ENCODE measurements at places on chromosomes 4 and X.

- peak; percentile 35 for DNase-seq
These were observed 3.6 kb downstream of the ATP2B3 start for GRCh38 chrX:153521034-153521433.

GRCh38 chr4:155982736-155983385 lies 29.2 kb upstream of the CTSO start:
- no peak for DNase-seq

DNA sequence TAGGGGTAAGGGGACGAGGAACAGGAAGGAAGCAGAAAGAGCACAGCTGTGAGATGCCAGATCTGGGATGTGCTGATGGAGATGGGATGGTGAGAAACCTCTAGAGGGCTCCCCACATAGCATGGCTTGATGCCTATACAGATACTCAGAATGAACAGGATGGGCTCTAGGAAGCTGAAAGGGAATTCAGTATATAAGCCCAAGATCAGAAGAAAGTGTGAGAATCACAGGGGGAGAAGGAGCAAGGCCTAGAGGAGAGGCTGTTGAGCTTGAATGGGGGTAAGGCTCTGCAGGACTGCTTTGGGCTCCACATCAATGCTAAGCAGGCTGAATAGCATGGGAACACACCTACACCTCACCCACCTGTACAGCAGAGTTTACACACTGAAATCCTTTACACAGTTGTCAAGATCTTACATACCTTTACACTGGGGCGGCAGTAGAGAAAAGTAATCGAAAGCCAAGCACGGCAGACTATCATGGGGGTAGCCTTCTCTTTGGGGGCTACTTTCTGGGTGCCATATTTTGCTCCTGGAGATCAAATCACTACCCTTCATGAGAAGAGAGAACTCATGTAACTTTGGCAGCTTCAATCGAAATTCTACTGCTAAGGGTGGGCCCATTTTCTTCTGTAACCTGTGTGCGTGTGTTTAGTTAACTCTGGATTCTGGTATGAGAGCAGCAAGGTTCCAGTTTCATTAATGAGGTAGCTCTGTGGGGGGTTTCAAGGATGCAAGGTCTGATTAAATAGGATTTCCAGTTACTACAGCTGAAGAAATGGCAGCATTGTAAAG lies 30.6 kb downstream of the HOPX start:
- no peak for DNase-seq

DNA sequence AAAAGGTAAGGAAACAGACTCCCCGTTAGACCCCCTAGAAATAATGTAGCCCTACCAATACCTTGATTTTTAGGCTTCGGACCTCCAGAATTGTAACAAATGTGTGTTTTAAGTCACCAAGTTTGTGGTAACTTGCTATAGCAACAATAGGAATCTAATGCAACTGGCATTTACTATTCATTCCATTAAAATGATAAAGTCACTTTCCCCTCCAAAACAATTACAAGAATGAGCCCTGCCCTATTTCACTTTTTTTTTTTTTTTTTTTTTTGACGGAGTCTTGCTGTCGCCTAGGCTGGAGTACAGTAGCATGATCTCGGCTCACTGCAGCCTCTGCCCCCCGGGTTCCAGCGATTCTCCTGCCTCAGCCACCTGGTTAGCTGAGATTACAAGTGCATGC lies 3.5 kb upstream of the DDX60L start:
- DNase-seq, result no peak

DNA sequence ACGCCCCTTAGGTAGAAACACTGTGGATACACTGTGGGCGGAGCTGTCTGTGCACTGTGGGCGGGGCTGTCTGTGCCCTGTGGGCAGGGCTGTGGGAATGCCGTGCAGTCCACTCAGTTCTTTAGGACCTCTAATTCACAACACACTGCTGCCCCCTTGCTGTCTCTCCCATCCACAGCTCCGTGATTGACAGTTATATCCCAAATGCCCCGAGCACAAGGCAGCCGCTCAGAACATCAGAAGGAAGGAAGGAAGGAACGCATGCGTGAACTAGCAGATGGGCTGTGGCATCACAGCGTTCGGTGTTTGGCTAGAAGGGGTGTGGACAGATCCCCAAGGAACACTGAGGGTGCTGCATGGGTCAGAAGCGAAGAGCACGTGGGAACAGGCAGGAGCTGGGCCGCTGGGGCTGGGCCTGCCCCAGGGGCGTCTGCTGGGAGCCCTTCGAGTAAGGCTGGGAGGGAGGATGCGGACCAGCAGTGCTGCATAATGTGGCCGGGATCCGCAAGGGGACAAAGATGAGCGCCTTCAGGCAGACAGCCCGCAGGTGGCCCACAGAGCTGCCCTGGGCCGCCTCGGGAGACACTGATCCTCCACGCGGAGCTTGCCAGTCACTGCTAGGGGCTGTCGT lies 29.8 kb downstream of the ACOX3 start:
- DNase-seq, result peak; percentile 37

DNA sequence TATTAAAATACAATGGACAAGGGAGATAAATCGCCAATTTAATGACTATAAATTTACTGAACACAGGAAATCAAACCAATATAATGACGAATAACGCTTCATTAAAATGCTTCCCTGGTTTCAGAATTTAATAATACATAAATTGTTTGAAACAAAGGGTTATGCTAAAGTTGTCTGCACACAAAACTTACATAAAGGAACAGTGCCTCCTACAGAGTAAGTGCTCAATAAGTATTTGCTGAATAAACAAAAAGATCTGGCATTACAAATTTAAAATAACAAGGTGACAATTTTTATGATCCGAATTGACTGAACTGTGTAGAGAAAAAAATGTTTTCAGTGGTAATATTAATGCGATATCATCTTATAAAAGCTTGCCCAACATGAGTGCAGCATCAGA lies 69.6 kb downstream of the NOCT start:
- DNase-seq, result no peak

GRCh38 chr4:158904815-158905214 lies 136.0 kb downstream of the FNIP2 start:
- DNase-seq, result no peak

DNA sequence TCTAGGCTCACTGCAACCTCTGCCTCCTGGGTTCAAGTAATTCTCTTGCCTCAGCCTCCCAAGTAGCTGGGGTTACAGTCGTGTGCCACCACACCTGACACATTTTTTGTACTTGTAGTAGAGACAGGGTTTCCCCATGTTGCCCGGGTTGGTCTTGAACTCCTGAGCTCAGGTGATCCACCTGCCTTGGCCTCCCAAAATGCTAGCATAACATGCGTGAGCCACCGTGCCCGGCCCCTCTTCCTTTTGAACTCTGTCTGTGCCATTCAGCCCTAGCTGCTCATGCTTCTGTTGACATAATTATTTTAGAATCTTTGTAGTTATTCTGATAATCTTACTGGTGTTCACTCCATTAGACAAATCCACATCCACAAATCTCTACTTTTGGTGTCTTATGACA lies 1231.3 kb upstream of the ADGRL3 start:
- DNase-seq, result no peak

DNA sequence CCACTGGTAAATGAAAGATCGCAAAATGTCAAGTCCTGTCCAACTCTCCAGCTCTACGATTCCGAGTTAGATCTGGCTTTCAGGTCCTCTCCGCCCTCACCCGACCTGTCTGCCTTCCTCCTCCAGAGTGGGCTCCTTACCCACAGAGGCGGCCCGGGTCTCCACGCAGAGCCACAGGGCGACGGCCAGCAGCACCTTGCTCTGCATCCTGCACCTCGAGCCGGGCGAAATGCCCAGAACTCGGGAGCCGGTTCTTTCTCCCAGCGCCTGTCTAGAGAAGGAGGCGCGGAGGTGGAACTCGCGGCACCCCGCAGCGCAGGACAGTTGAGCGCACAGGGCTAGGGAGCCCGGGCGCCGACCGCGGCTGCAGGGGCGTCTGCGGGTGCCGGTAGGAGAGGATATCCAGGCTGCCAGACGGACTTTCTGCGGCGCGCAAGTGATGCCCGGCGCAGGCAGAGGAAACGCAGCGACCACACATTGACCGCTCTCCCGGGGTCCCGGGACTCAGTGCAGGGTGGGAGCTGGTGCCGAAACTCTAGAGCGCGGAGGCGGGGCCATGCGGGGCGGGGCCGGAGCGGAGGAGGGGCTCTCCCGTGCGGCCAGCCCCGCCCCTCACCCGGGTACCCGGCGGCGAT lies at the start of gene KDR:
Gene KDR, minus strand, starts transcription at position 509 of the 635 bp plus-strand sequence. Its CDS starts 302 bp downstream, at position 207.
- DNase-seq, result no peak

GRCh38 chr4:7933651-7934510 lies 5.8 kb downstream of the AFAP1 start:
- no peak for DNase-seq

DNA sequence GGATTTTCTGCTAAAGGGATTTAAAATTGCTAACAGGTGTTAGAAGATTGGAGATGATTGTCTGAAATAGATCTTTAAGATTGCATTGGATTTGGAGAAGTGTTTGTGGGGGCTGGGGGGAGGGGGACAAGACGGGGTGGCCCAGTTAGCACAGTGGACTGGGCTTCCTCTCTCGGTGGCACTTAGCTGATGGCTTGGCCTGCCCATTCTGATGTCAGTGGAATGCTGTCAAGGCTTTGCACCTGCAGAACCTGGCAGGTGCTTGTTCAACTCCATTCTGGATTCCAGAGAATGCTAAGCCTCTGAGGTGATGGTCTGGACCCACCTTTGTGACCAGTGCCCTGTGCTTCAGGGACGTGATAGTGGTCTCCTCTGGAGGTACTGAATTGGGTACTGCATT lies 43.7 kb downstream of the ADD1 start:
- no peak for DNase-seq

GRCh38 chr4:164847016-164847415 lies 30.0 kb upstream of the APELA start:
- DNase-seq, result no peak

DNA sequence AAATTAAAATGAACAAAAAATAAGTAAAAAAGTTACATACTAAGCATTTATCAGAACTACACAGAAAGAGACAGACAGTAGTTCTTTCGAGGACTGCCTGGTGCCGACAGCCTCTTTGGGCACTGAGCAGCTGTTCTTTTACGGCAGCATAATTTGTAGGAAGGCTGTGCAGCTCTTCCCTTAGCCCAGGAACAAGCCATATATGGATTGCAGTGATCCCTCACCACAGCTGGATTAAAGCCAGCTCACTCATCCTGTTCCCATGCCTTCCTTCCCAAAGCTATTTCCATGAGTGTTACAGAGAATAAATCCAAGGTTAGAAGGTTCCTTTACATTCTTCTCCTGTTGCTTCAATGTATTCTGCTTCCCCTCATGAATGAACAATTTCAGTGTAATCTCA lies 71.7 kb downstream of the DDX60L start:
- DNase-seq, result peak; percentile 78

DNA sequence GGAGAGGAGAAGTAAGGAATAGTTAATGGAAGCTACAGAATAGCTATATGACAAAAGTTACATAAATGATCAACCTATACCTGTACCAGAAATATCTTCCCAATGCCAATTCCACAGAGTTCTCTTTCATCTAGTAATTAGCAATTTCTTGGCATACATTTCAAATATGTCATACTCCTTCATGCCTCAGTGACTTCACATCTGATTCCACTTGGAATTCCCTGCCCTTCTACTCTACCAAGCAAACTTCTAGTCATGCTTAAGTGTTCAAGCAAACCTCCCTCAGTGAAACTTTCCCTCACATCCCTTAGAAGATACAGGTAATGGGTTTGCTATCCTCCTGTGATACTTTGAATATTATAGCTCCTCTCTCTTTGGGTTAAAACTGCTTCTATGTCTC lies 127.1 kb downstream of the KLHL13 start:
- peak; percentile 25 for DNase-seq

- DNase-seq, result no peak
These were observed 83.2 kb upstream of the ARHGAP24 start for GRCh38 chr4:85391589-85392410.

GRCh38 chrX:51336584-51336983 lies 4.0 kb downstream of the NUDT10 start:
- peak; percentile 10 for DNase-seq

- DNase-seq, result no peak
These were observed 2.3 kb downstream of the NOCT start for GRCh38 chr4:139017861-139018260.

DNA sequence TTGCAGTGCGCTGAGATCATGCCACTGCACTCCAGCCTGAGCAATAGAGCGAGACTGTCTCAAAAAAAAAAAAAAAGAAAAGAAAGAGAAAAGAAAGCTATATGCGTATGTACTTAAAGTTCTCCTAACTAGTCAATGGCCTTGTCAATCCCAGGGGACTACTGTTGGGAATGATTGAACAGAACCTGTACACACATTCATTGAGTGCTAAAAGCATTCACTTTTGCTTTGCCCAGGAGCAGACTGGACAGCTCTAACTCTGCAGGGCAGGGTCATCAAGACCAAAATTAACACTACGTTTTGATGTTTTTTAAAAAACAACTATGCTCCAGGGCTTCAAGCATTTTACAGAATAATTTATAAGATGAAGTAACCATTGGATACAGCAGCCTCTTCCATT lies 106.2 kb downstream of the FNIP2 start:
- no peak for DNase-seq

DNA sequence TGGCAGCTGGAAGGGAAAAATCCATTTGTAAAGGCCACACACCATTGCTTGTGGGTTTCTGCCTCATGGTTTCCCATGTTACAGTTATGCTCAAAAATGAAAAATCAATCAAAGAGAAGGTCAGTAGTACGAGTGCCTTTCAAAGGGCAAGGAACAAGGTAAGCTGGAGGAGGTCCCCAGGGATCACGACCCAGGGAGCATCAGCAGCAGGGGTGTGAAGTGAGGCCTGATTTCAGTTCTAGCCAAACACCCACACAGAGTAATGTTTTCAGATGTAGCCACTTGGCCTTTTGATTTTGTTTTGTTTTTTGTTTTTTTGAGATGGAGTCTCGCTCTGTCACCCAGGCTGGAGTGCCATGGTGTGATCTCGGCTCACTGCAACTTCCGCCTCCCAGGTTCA lies 69.4 kb upstream of the AFAP1 start:
- DNase-seq, result no peak

DNA sequence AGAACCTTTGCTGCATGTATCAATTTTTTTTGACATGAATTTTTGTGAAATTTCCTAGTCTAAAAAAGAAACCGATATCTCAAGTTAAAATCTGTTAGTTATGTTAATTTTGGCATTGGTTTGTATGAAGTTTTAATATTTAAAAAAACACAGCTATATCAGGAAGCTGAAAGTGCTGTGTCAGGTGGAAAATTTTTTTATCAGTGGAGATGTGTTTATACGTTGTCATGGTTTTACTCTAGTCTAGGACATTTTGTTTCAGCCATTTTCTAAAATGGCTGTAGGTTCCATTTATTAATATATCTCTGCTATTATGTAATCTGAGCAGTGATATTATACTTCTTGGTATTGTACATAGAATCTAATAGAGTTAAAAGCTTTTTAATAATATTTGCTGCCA lies 34.2 kb downstream of the OCRL start:
- DNase-seq, result no peak

DNA sequence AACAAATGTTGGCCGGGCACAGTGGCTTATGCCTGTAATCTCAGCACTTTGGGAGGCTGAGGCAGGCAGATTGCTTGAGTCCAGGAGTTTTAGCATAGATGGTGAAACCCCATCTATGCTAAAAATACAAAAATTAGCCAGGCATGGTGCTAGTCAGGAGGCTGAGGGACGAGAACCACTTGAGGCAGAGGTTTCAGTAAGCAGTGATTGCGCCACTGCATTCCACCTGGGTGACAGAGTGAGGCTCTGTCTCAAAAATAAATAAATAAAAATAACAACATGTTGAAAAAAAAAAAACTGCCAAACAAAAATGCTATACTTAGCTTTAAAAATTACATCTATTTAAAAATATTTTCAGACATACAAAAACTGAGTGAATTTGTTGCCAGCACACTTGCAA lies 374.2 kb upstream of the SMIM31 start:
- DNase-seq, result no peak

GRCh38 chrX:11470250-11470974 lies 177.2 kb downstream of the AMELX start:
- DNase-seq, result peak; percentile 66
